Fibroblast of the aortic adventitia (primary cell): ENCODE measurements at places on chromosomes 2 and 18. TPM values are rescaled to one million over a fixed set of nuclear protein-coding genes. Genes with fewer than 3 reads are reported as not detected.

HK2 gene
- total RNA-seq: 20.0 and 35.4 TPM in 2 replicates

HOXD13 gene
- not detected in 2 replicates for total RNA-seq

FEV gene
- total RNA-seq: not detected in 2 replicates

FBXO48 gene
- under 0.01 and 0.99 TPM in 2 replicates for total RNA-seq

ANKRD23 gene
- 2.3 and 6.0 TPM in 2 replicates for total RNA-seq

CYRIA gene
- 0.54 and 5.6 TPM in 2 replicates for total RNA-seq

SP5 gene
- not detected in 2 replicates for total RNA-seq

IL1A gene
- total RNA-seq: 0.90 TPM in 1 of 2 replicates, not detected in the other

AQP12B gene
- total RNA-seq: not detected in 2 replicates

CRACDL gene
- total RNA-seq: not detected in 2 replicates

FOXD4L1 gene
- 0.09 and 0.16 TPM in 2 replicates for total RNA-seq

LOXHD1 gene
- not detected in 2 replicates for total RNA-seq

GPR75 gene
- total RNA-seq: 0.25 and 2.4 TPM in 2 replicates

CXCR1 gene
- not detected in 2 replicates for total RNA-seq

TBR1 gene
- total RNA-seq: not detected in 2 replicates

ACTG2 gene
- total RNA-seq: 2.4 TPM in 1 of 2 replicates, not detected in the other

KLHL14 gene
- not detected in 2 replicates for total RNA-seq

CNRIP1 gene
- total RNA-seq: 40.0 and 46.9 TPM in 2 replicates

CNTNAP5 gene
- under 0.01 TPM in 1 of 2 replicates, not detected in the other for total RNA-seq

MERTK gene
- 0.65 and 2.4 TPM in 2 replicates for total RNA-seq

SH3YL1 gene
- 51.2 and 123 TPM in 2 replicates for total RNA-seq

CFAP221 gene
- total RNA-seq: not detected in 2 replicates

EPHA4 gene
- 13.9 and 26.7 TPM in 2 replicates for total RNA-seq

CFAP53 gene
- total RNA-seq: 0.27 and 0.57 TPM in 2 replicates

TTR gene
- not detected in 2 replicates for total RNA-seq

FAM228A gene
- total RNA-seq: 0.18 and 1.3 TPM in 2 replicates

STK36 gene
- total RNA-seq: 31.0 and 65.6 TPM in 2 replicates

KIF5C gene
- total RNA-seq: 0.09 TPM in 1 of 2 replicates, not detected in the other

DUSP28 gene
- 3.6 and 6.1 TPM in 2 replicates for total RNA-seq

SH3RF3 gene
- total RNA-seq: 2.1 and 8.4 TPM in 2 replicates

LOXL3 gene
- total RNA-seq: 11.9 and 18.5 TPM in 2 replicates

EHBP1 gene
- total RNA-seq: 119 and 190 TPM in 2 replicates

GCG gene
- not detected in 2 replicates for total RNA-seq

KCNF1 gene
- not detected in 2 replicates for total RNA-seq

ZNF521 gene
- total RNA-seq: 35.7 and 48.6 TPM in 2 replicates

DNAH7 gene
- 2.6 and 2.7 TPM in 2 replicates for total RNA-seq

ELOA2 gene
- total RNA-seq: not detected in 2 replicates
